T47D (cell line): ENCODE measurements at places on chromosomes 13 and 19.
A peak's percentile ranks its signal among the peaks of the same experiment; 100 is the strongest.

- no peak for DNase-seq
These were observed 43.5 kb downstream of the ATP7B start for GRCh38 chr13:51967482-51968446.

DNA sequence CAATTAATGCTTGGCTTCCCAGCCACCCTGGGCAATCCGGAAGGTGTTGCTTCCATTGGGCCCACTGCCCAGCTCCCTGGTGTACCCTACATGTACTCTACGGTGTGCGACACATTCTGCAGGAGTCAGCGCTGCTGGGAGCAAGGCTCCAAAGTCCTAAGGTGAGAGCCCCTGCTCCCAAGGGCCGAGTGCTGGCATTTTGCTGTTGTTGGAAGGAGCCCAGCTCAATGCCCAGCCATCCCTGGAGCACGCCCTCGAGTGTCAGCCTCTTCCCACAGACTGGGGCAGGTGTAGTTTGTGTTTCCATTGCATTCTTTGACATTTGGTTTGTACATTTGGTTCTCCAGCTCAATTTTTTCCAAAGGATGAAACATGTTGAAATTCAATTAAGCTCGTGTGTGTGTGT lies 64.6 kb downstream of the GGACT start:
- no peak for DNase-seq

DNA sequence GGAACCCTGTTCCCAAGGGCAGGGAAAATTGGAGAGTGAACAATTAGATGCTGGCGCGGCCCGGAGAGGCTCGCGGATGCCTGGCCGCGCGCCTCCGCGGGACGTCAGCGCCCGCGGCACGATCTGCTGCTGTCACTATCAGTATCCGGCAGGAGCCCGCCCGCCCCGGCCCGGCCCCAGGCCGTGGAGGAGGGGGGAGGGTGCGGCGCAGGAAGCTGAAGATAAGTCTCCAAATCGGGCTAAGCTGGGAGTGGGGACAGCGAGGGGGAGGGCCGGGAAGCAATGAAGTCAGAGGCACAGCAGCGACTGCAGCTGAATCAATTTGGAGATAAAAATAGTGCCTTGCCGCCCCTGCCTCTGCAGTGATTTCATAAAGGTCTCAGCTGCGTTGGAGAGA lies 441.5 kb upstream of the KLF12 start:
- no peak for DNase-seq

DNA sequence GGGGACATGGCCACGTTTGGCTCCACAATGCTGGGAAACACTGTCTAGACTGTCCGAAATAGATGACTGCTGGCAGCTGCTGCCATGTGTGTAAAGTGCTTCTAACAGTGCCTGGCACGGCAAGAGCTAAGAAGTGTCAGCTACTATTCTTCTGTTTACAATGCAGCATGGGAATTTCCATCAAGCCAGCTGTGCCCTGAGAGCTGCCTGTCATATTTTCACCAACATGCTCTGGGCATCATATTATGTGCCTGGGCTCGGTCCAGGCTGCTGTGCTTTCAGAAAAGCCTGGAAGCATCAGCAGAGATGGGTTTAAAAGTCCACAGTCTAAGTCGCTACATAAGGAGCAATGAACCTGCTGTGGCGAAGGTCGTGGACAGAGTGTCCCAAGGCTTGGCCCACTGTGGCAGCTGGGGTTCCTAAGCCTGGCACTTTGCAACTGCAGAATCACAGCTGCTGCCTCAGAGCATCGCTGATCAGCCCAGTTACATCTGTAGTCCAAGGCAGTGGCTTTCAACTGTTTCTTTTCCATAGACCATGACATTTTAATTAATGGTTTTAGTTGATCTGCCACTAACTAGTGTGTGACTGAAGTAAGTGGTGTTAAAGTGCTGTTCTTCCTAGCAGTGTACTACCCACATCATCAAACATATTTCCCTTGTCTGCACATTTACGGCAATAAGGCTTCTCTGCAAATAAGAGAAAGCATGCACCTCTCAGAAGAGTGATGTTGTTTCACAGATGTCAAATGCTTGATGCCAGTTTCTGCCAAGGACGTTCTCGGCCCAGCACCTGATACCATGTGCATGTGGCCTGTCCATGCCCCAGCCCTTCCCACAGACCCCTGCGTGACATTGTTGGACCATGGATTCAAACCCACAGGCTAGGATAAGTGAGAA lies 95.7 kb upstream of the C1QTNF9B start:
- DNase-seq, result no peak

DNA sequence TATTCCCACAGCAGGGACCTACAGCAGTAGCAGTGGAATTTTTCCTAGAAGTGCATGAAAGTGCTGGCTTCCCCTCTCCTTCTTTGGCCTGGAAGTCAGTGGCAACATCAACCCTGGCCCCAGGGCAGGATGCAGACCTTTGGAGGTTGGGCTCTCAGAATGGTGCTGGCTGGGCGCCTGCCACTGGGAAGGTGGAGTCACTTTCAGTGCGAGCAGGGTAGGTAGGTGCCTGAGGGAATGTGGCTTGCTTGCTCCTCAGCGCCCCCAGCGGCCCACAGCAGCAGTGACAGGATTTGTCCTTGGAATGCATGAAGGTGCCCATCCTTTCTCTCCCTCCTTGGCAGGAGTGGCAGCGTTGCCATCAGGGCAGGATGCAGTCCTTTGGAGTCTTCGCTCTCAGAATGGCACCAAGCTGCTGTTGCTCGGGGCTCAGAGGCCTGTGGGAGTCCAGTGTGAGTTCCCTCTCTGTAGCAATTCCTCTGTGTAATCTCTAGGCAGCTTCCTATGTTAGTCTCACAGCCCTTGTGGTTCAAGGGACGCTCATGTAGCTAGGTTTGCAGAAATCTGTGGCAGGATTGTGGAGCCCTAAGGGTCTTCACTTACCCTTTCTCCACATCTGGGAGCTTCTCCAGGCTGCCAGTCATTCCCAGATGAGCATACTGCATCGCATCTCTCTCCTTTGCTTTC lies 354.4 kb upstream of the DACH1 start:
- peak; percentile 19 for DNase-seq

GRCh38 chr19:18204394-18205199 lies 755 bp upstream of the RAB3A start:
- no peak for DNase-seq

- no peak for DNase-seq
These were observed 48.2 kb upstream of the GPI start for GRCh38 chr19:34316741-34317301.

DNA sequence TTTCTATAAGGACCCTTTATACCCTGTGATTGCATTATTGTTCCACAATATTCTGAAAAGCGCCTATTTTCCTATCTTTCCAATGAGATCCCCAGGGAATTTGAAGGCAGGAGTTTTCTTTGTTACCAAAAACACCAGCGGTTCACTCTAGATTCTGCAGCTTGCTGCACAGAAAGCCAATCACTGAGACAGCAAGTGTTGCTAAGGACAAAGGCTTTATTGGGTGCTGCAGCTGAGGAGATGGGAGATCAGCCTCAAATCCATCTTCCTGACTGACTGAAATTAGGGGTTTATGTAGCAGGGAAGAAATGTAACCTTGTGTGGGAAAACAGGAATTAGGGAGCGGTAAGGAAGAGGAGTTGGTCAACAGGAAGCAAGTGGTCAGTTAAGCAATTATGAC lies 42.6 kb upstream of the MYO16 start:
- no peak for DNase-seq

DNA sequence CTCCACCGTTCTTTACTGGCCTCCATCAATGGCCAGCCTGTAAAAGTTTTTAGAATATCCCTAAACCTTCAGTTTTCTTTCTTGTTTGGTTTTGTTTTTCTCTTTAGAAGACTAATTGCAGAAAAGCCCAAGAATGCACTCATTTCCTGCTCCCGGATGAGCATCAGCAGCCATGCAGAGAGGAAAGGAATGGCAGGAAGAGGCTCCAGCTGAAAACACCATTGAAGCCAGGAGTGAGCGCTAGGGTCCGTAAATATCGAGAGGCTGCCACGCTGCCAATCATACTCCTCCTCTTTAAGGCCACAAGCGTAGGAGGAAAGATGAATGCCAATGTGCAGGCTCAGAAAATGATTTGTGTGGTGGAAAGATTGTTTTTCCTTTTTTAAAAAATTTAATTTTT lies 57.4 kb upstream of the UBE2L5 start:
- DNase-seq, result no peak

DNA sequence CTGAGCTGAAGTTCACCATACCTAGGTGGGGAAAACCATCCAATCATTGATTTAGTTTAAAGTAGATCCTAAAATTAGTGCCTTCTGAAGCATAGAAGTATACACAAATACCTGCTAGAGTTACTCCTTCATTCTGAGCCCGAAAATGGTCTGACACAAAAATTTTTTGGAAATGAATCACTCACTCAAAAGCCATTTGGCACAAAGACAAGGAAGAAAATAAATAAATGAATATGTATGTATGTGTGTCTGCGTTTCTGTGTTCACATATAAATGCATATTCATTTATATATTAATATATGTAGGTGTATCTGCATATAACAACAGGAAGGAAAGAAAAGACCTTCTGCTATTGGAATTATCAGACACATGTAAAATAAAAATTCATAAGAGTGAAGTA lies 614.4 kb upstream of the PCDH9 start:
- no peak for DNase-seq

GRCh38 chr13:46206143-46206542 lies 5.6 kb upstream of the LRRC63 start:
- no peak for DNase-seq

- DNase-seq, result no peak
These were observed 28.0 kb upstream of the RB1 start for GRCh38 chr13:48275507-48275906.

GRCh38 chr13:68676513-68677115 lies 1431.0 kb upstream of the ATXN8OS start:
- no peak for DNase-seq

- no peak for DNase-seq
These were observed 430.3 kb downstream of the ZNF536 start for GRCh38 chr19:30802424-30803013.

- DNase-seq, result no peak
These were observed 399.6 kb downstream of the DCT start for GRCh38 chr13:94079876-94080275.

GRCh38 chr19:13834244-13835069 lies 39.2 kb downstream of the ZSWIM4 start:
- DNase-seq, result peak; percentile 85

- DNase-seq, result no peak
These were observed 13.8 kb downstream of the BIVM start for GRCh38 chr13:102812611-102813287.

DNA sequence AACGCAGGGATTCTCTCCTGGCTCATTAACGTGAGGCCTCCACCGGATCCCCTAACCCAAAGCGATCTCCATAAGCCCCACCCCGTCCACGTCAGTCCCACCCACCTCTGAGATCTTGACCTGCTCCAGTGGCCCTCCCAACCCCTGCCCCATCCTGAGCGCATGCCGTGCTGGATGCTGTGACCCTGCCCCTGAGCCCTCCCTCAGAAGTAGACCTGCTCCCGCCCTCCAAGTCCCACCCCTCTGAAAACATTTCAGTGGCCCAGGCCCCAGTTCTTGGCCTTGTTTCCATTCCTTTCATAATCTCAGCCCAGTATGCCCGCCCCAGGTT lies 19.9 kb downstream of the LMTK3 start:
- DNase-seq, result no peak

- DNase-seq, result no peak
These were observed 438.1 kb downstream of the FGF9 start for GRCh38 chr13:22108979-22109378.

DNA sequence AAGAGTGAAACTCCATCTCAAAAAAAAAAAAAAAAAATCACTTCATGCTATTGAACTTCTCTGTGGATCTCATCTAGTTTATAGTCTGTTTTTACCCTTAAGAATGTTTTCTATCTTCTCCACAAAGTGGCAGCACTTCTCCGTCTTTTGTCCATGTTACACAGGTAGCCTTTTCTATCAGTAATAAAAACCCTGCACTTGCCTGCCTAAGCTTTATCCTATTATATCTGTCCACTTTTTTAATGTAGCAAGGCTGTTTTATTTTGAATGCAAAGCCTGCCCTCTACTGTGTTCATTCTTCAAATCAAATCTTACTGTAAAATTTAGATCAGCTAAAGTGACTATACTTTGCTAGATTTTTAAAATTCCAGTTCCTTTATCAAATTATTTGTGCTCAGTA lies 124.0 kb downstream of the STOML3 start:
- peak; percentile 70 for DNase-seq

DNA sequence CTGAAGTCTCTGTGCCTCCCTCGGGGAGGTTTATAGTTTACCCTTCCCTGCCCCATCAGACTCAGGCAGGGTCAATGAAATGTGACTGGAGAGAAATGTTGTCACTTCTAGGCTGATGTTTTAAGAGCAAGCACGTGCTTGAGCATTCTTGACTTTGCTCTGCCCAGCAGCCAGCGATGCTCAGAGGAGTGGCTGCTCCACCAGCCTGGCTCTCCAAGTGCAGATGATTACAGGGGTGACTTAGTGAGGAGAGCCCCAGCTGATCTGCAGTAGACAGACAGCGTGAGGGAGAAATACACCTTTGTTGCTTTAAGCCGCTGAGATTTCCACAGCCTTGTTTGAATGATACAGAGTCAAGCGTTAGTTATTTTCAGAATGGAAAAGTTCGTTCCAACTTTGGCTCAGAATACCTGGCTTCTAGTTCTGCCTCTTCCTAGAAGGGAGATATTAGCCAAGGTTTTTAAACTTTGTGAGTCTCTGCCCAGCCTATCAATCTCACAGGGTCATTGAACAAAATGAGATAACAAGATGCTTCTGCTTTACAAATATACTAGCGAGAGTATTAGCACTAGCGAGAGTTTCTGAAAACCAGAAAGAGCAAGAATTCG lies 143.6 kb downstream of the OXGR1 start:
- no peak for DNase-seq

GRCh38 chr13:20824762-20825476 lies 51.2 kb upstream of the EEF1AKMT1 start:
- no peak for DNase-seq

DNA sequence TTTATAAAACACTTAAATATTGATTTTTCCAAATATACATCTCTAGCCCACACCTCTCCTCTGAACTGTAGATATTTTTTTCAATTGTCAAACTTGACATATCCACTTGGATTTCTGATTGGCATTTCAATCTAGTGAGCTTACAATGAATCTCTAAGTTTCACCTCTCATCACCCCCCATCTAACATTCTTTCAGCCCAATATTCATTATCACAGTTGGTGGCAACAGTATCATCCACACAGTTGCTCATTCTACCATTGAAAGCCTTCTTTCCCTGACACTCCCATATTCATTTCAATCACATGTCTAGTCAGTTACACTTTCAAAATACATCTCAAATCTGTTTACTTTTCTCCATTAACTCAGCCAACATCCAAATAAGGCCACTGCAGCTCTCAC lies 385.2 kb downstream of the PCDH20 start:
- DNase-seq, result no peak

GRCh38 chr19:42989851-42990250 lies 36.4 kb downstream of the PSG11 start:
- DNase-seq, result no peak

GRCh38 chr13:100314132-100314910 lies 225.4 kb downstream of the PCCA start:
- no peak for DNase-seq

DNA sequence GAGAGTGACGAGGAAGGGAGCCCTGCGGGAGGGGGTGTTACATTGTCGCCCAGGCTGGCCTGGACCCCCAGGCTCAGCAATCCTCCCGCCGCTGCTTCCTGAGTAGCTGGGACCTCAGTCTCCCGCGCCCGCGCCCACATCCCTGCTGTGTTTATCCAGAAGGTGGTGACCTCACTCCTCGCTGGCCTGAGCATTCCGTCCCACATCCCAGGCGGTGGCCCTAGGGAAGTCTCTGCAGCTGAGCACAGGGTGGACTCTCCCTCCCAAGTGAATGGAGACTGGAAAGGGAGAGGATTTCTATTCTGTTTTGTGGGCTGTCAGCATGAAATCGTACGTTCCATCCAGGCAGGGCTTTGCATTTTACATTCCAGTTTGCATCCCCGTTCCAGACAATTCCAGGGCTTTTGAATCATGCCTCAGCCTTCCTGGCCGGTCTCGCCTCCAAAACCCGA lies 401 bp upstream of the ZNF765 start:
- DNase-seq, result peak; percentile 5
